Germinal center (tissue), 1 donor: ENCODE measurements at places on chromosomes 7 and 10.

- DNase-seq, result no peak
Measured at GRCh38 chr10:52609071-52609470, 163.5 kb downstream of the MBL2 start.

GRCh38 chr7:25391295-25391861 is 163.1 kb upstream of the NPVF start:
- DNase-seq, result no peak

GRCh38 chr7:74453322-74454011 is at the start of gene GTF2IRD1:
GTF2IRD1 (plus strand) TSS chr7:74453906; CDS start chr7:74508081, 54,175 bp downstream.
- DNase-seq, result no peak

DNA sequence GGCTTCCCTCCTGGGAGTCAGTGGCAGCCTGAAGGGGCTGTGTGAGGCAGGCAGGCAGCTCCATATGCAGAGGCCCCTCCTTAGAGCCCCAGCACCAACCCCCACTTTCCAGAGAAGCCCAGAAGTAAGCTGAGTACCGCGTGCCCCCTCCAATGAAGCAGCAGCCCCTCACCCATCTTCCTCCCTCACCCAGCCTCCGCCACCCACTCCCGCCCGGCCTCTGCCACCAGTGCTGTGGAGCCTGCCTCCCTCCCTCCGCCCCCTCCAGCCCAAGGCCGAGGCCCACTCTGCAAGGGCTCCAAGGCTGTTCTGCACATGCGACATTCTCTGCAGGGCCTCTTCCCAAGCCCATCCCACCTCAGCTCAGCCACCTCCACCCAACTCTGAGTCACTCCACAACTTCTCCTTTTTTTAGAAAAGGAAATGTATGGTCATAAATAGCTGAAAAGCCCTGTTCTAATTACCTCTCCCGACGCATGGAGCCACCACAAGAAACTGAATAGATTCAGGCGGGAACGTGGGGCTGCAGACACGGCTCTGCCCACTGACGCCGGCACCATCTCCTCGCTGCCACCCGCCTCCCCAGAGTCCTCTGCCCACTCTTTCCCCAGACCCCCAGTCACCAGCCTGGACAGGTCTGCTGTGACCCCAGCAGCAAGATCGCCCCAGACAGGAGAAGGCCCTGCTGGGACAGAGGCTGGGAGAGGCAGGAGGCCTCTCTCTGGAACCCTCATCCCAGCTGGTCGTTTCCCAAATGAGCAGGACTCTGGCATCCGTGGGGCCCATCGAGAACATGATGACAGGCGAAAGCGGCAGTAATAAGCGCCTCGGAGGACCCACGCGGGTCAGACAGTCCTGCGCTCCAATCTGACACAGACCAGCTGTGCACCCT is 213.9 kb downstream of the MAD1L1 start:
- no peak for DNase-seq

DNA sequence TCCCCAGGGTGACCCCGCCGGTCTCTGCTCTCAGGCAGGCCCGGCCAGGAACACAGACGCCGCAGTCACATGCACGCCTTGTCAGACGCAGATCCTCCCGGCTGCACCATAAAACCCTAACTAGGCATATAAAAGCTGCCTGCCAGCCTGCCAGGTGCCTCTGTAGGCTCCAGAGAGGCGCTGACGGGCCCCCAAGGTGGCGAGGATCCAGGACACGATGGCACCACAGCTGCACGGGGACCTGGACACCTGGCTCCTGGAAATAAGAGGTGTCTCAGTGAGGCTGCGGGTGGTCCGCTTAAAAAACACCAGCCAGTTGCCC is 21.9 kb upstream of the GDF10 start:
- no peak for DNase-seq

DNA sequence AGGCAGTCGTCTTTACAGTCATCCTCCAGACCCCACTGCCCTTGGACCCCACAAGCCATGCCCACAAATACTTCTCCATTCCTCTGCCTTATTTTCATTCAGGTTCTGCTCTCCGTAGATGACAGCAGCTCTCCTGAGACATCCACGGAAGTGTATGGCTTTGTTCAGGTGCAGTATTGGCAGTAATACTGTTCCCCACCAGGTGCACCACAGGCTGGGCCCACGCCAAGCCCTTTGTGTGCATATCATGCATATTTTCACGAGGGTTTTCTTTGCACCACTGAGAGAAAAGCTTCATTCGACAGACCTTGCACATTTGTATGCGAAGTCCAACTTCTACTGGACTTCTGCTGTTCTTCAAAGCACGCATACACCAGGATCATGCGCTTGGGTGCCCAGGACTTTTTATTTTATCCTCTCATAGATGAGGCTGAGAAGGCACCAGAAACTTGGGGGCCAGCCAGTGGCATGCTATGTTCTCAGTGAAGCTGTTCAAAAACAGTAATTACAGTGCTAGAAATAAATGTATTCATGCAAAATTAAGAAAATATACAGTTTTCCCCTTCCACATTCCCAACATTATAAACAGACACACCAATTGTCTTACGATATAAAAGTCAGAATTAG is 37.8 kb upstream of the PITRM1 start:
- DNase-seq, result no peak

DNA sequence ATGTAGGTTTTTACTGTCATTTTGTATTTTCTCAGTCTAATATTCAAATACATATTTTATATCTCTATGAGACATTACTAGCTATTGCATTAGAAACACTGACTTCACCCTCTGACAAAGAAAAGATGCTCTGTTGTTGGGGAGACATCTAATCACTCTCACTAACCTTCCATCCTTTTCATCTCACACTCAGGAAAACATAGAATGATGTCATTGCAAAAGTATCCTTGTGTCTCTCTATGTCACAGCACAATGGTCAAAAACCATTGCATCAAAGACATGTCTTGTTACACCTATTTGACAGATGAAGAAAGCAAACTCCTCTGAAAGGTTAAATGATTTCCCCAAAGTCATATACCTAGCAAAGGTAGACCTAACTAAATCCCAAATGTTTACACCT is 231.3 kb upstream of the PTN start:
- DNase-seq, result no peak

DNA sequence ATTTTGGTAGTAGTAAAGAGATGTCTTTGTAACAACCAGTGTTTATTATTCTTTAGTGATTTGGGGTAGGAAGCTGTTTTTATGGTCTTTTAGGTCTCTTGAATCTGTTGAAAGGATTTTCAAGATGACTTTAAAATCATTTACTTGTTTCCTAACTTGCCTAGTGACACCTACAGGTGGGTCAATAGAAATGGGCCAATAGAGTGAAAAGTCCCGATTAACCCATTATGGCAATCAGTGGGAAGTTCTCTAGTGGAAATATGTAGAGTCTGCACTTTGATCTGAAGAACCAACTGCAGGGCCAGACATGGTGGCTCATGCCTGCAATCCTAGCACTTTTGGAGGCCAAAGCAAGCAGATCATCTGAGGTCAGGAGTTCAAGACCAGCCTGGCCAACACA is 374.7 kb upstream of the BMPER start:
- no peak for DNase-seq

DNA sequence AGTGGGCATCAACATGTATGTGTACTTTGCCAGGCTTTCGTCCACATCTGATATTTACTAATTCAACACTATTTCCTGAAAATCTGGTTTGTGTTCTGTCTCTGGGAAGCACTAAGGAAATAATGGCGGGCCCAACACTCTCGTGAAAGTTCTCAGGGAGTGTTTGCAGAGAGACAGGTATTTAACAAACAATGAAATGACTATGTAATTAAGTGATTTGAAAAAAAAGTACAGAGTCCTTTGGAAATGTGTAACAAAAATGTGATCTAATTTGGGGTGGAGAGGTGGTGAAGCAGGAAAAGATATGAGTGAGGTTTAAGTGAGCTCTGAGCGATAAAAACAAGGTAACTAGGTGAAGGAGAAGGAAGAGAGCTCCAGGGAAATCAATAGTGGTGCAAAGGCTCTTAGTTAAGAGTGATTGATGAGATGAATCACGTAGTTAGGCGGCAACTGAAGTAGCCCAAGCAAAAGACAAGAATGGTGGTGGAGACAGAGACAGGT is 95.3 kb upstream of the DNAJB12 start:
- no peak for DNase-seq

GRCh38 chr10:110641256-110641655 is 2.9 kb upstream of the RBM20 start:
- DNase-seq, result no peak

DNA sequence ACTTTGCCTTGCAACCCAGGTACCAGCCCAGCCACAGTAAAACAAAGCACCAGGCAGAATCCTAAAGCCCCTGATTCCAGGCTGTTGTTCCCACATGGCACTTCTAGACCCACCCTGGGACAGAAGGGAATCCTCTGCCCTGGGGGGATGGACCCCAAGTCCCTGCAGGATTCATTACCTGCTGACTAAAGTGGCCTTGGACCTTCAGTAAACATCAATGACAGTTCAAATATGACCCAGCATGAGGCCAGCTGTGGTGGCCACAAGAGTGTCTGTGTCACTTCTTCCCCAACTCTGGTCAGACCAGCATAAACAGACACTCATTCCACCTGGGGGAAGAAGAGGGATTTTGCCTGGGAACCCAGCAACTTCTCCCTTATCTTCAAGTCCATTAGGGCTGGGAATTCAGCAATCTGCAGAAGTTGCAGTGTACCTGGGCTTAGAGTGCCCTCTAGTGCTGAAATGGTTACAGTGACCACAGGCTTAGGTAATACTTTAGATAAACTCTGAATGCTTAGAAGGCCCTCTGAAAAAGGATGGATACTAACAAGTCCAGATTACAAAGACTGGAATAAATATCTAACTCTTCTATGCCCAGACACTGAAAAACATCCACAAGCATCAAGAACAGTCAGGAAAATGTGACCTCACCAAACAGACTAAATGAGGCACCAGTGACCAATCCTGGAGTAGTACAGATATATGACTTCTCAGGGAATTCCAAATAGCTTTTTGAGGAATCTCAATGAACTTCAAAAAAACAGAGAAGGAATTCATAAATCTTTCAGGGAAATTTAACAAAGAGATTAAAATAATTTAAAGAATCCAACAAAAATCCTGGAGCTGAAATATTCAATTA is 108.5 kb upstream of the TMEM168 start:
- peak; percentile 30 for DNase-seq

GRCh38 chr7:122343601-122344302 is 39.2 kb upstream of the FEZF1 start:
- no peak for DNase-seq

DNA sequence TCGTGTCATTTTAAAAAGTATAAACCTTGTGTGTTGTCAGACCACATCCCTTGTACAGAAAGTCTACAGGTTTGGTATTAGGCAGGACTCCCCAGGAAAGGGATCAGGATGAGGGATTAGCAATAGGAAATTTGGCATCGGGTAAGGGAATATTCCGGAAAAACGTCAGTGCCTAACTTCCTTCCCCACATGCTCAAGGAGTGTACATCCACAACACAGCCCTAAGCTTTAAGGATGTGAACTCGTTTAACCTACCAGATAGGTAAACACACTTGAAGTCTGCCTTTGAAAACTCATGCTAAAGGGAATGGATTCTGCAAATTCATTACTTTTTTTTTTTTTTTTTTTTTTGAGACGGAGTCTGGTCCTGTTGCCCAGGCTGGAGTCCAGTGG is 194.9 kb downstream of the SKIDA1 start:
- no peak for DNase-seq

GRCh38 chr7:26560526-26561256 is 269.0 kb downstream of the SNX10 start:
- DNase-seq, result no peak

DNA sequence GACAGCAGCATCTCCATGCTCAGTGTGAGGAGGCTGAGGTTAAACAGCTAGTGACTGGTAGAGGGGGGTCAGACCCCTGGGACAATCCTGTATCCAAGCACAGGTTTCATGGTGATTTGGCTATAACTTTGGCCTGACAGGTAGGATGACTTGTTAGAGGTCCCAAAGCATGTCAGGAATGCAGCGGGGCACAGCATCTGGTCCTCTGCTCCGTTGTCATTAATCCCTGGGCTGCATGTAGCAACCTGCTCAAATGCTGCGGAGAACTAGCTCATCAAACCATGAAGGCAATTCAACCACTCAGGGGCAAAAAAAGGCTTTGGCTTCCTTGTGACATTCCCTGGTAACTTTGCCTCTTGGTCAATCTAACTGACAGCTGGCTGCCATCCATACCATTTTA is 26.8 kb downstream of the WNT2 start:
- no peak for DNase-seq

DNA sequence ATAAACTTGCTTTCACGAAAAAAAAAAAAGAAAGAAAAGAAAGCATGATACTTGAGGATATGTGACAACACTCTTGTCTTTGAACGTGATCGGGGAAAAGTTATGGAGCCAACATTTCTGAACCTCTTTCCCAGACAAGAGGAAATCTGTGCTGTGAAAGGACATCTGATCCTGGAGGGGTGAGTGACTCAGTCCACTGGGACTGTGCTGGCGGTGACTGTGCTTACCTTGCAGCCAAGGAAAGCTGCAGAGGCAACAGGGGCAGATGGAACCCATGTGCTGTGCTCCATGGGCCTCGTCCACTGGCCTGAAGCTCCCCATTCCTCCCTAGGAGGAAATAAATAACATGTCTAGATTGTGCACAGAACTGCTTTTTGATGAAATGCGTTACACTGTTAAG is 116.5 kb upstream of the RAB11FIP2 start:
- DNase-seq, result no peak

DNA sequence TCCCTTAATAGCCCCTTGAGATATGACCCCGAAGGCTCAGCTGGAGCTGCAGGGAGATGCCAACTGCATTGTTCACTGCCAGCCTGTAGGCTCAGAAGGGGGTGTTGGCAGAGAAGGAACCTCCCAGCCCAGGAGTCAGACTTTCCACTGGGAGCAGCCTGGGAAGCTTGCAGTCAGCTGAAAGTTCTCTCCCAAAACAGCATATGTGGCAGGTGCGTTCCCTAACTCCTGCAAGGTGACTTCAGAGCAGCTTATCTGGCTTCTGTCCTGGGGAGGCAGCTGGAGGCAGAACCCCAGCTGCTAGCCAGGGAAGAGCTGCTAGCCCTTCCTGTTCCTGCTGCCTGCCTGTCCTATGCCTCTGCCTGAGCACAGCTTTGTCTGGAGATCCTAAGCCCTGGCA is 8.1 kb downstream of the SFTPA2 start:
- no peak for DNase-seq

DNA sequence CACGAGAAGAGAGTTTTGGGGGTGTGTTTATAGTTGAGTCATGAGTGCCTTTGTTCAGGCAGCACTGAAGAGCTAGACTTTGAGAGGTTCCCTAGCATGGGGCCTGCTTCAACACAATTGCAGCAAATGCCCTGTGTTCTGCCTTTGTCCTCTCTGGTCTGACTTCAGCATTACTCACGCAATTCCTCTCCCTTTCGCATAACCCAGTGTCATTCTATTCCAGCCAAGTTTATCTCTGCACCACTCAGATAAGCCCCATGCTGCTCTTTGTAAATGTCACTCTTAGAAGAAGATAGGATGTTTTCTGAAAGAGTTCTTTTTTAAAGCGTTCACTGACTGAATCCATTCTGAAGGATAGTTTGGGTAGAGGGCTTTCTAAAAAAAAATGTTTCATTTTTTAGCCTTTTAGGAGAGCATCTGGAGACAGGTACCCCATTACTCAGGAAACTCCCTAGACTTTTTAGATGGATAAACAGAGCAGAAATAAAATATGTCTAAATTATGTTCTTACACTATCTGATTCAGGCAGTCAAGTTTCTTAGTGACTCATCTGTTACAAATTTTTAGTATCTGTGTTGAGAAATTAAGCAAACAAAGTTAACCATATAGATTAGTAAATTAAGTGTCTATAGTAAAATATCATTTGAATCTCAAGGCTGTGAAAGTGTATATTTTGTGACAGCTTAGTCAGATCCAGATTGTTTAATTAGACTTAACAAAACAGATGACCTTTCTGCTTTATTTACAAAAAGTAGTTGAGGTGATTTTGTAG is 318.5 kb downstream of the GPR158 start:
- no peak for DNase-seq

- DNase-seq, result no peak
Measured at GRCh38 chr10:103733045-103733419, 122.3 kb downstream of the SH3PXD2A start.
